ENCODE measurements at places on chromosomes 13 and 19.

GRCh38 chr19:56596676-56597075 lies 1.6 kb downstream of the ZNF71 start:
- no peak for DNase-seq

DNA sequence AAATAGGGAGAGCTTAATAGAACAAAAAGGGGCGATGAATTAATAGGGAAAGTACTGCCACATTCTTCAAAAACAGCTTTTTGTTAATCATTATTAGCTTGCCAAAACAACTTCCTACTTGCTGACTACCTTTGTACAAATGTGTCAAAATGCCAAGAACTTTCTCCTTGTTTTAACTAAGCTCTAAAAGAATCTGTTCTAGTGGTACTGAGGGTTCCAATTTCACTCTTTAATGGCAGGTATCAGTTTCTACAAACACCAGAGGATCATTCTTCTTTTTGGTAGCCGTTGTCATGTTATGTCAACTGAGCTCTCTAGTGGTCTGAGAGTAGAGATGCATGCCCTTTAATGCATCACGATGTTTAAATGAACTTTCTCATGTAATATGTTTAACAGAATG lies 29.4 kb upstream of the FBXL3 start:
- DNase-seq = no peak

DNA sequence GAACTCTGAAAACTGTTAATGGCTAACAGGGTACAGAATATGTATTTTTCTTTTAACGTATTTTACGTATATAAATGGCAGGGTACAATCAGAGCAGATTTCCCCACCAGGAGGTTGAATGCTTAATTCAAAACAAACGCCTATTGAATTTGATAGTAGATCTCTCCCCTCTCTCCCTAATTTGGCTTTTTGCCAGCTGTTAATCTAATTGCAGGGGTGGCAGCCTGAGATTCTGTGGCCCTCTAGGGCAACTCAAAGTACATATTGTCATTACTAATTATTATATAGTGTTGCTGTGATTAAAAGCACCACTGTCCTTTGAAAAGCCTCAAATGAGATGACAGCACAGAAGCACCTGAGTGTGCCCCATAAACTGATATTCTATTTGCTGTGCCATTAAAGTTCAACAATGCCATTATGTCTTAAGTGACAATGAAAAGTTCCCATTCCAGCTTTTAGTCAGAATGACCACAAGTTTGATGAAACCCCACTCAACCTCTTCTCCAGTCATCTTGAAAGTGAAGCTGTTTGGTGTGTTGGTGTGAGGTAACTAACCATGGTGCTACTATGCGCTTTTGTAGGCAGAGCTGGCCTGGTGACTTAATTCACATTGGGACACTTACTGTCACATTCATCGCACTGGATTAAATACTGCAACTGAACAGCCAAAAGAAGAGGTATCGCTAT lies 351.4 kb downstream of the KCNRG start:
- peak; percentile 28 for DNase-seq

DNA sequence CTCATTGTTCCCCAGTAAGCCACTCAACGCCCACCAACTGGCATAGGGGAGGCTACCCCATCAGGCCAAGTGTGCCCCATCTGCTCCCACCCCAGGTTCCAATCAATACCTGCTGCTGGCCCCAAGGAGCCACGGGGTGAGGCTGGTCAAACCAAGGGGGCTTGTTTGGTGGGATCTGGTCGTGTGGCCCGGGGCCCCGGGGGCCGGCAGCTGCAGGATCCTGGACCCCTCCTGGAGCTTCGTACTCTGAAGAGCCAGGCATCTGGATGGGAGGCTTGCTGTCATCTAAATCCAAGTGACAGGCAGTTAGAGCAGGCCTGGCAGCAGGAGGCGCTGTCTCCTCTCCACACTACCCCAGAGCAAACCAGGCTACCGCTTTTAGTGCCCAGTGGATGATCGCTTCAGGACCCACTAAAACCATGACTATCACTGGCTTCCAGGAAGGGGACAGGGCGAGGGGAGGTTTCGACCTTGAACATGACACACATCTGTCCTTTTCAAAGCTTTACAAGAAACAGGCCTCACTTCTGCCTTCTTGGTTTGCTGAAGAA lies 14.2 kb downstream of the CHERP start:
- DNase-seq = peak; percentile 27

- no peak for DNase-seq
These were observed 140.2 kb downstream of the VWA8 start for GRCh38 chr13:41820581-41821237.

DNA sequence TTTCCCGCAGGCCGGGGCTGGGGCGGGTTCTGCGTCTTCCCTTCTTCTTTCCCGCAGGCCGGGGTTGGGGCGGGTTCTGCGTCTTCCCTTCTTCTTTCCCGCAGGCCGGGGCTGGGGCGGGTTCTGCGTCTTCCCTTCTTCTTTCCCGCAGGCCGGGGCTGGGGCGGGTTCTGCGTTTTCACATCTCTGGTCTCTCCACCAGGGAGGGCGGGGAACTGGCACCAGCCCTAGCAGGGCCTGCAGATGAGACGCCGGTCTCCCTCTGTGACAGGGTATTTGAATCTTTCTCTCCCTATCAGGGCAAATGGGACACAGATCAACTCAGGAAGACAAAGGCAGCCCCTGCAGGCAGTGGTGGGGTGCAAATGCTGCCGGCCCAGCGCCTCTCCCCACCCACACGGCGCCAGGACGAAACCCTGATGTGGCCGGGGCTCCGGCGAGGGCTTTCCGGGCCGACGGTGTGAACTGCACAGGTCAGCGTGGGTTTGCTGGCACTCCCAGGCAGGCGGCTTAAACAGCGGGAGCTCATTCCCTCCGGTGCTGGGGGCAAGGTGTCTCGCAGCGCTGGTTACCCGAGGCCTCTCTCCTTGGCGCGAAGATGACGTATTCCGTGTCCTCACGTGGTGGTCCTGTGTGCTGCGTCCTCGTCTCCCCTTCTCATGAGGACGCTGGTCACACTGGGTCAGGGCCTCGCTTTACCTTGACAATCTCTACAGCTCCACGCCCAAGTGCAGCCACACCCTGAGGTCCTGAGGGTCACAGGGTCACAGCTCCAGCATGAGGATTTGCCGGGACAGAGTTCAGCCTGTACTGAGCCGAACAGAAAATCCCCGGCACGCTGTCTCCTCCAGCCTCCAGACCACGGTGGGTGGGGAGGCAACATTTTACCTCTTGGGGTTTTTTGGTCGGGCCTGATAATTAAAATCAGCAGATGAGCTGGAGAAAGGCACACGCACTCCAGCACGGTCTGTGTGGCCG lies 717 bp upstream of the C13orf46 start:
- DNase-seq = no peak

DNA sequence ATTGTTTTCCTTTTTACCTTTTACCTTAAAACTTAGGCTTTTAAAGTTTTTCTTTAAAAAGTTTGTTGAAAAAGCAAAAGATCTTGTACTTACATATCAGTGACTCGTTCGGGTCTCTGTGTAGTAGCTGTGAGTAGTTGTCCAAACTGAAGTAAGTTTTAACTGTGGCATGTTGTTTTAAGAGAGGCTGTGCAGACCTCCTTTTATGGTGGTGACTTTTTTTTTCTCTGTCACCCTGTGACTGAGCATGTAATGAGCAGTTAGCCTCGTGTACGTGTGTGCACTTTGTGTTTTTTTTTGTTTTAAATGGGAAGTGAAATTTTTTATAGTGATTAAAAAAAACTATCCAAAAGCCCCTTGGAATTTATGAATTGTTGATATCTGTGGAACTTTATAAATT lies at the start of gene GPR183:
Gene GPR183, minus strand, starts transcription at position 153 of the 400 bp plus-strand sequence. CDS start 11,254 bp downstream, outside the sequence.
- no peak for DNase-seq

DNA sequence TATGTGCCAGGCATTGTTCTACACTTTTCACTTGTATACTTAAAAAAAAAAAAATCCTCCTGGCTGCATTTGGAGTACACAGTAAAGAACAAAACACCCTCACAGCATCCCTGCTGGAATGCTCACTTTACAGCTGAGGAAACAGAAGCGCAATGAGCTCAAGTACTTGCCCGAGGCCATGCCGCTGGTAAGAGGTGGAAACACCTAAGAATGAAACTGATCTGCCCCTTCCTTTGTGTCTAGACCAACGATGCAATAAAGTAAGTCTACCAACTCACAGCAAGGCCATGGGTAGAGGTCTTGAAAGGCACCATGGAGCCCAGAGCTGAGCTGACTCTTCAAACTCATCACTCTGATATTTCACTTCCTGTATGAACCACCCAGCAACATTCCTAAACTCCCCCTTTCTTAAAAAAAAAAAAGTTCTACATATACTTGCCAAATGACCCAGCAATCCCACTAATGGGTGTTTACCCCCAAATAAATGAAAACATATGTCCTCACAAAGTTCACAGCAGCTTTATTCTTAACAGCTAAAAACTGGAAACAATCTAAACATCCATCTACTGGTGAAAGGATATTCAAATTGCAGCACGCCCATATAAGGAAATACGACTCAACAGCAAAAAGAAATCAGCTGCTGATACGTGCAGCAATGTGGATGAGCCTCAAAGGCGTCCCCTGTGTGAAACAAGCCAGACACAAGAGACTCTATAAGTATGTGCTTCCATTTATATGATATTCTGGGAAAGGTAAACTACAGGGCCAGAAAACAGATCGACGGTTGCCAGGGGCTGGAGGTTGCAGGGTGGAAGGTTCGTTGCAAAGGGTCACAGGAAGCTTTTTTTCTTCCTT lies 236.6 kb upstream of the MAB21L1 start:
- no peak for DNase-seq

DNA sequence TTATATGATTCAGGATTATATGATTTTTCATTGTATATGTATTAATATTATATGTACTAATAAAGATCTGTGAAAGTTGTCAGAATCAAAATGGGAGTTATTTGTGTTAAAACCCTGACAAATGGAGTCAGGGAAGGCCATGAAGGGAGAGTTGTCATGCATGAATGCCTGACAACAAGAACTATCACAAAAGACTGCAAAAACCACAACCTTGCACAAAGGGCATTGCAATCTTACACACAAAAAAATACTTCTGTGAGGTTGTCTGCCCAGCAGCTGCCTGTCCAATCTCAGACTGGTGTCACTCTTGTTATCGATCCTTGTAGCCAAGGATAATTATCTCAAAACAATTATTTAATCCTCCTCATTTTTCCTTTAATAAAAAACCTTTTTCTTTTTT lies 21.2 kb upstream of the RBM26 start:
- no peak for DNase-seq

- DNase-seq = no peak
These were observed at the start of gene FBN3 for GRCh38 chr19:8149261-8150094. FBN3 (minus strand) TSS chr19:8149592; CDS start chr19:8147480, 2,112 bp downstream.

- no peak for DNase-seq
These were observed 1718.7 kb downstream of the EFNB2 start for GRCh38 chr13:104816726-104817125.

Measured in stimulated activated CD4-positive, alpha-beta T cell treated with anti-CD3 and anti-CD28 coated beads, TNF-alpha, amount 100 ng/mL, for 48 hours (primary cell).